ENCODE measurements at places on chromosomes 6 and 20. TPM values are rescaled to one million over a fixed set of nuclear protein-coding genes. Genes with fewer than 3 reads are reported as not detected.
A peak's percentile ranks its signal among the peaks of the same experiment; 100 is the strongest.

DNA sequence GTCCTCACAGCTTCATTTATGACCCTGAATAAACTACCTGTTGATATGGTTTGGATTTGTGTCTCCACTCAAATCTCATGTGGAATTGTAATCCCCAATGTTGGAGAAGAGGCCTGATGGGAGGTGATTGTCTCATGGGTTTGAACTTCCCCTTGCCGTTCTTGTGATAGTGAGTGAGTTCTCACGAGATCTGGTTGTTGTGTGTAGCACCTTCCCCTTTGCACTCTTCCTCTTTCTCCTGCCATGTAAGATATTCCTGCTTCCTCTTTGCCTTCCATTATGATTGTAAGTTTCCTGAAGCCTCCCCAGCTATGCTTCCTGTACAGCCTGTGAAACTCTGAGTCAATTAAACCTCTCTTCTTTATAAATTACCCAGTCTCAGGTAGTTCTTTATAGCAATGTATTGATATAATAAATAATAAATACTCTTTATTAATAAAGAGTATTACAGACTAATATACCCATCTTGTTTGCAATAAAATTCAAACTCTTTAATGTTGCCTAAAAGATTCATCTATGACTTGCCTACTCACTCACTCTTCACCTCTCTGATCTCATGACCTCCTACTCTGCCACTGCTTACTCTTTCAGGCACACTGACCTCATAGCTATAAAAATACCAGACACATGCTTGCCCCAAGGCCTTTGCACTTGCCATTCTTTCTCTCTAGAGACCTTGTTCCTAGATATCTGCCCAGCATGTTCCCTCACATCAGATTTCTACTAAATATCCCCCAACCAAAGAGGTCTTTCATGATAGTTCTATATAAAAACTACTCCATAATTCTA, 256.4 kb upstream of the MARCKS start:
- DNase-seq, result no peak

DNA sequence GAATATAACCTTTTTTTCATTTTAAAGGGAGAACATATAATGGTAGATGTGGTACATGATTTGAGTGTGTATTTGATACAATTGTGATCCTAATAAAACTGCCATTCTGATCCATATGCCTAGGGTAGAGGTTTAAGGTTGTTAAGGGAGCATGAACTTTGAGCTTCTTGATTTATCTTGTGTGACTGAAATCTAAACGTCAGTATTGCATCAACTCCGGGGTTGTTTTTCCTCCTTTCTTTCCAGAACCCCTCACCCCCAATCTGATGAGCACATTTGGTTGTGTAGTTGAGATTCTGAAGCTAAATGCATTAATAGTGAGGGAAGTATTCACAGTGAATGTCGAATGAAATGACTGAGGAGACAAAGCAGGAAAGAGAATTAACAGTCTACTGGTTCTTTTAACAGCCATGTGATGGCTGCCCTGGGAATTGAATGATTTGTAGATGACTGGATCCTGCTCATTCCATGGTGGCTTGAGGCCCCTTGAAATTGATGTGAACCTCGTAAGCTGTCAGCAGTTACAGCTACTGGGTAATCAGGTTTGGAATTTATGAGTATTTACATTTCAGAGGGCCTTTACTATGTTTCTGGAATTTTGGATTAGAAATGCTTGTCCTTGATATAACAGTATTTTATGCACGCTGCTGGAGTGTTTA, 44.8 kb downstream of the FARS2 start:
- no peak for DNase-seq

SCGN gene
- not detected for total RNA-seq

- DNase-seq, result no peak
Observed at GRCh38 chr6:43724914-43725642, 37.5 kb upstream of the MRPS18A start.

GRCh38 chr6:70547313-70547712, 19.4 kb upstream of the SDHAF4 start:
- DNase-seq, result peak; percentile 23

- DNase-seq, result no peak
Observed at GRCh38 chr20:35179292-35180212, 7.7 kb downstream of the PROCR start.

RSPO3 gene
- not detected for total RNA-seq

BMP6 gene
- total RNA-seq, result 90.2 TPM

- DNase-seq, result no peak
Observed at GRCh38 chr20:60482221-60483008, 524.2 kb downstream of the CDH26 start.

DNA sequence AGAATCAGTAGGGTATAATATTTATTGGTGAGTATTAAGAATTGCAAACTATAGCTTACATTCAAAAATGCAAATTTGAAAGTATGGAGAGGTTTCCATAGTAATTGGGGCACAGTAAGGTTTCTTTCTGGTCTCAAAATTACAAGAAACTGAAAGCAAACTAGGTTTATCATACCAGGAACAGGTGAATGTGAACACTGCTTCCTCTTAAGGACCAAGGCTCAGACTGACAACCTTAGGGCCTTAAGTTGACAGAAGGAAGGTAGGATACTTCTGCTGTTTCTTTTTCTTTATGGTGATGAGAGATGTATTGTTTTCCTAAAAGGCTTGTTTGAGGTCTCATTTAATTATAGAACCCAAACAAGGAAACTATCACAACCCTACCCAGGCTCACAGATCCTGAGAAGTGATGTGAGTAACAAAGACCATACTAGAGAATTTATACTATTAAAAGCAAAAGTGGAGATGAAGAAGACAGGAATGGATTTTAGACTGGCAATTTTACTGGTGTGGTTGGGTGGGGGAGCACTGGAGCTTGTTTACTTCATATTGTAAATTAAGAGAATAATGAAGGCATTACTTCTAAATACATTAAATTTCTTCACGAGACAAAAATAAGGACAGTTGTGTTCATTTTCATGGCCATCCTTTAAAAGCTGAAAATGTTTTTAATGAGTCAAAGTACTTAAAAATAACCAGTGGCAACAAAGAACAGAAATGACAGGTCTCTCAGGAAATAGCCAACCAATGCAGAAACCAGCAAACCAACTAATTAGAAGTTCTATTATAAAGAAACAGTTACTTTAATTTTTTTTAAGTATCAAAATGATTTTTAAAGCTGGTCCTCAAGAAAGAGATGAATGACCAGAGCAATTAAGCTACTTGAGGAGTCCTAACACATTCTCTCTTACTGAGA, 21.3 kb downstream of the STAU1 start:
- no peak for DNase-seq

DNA sequence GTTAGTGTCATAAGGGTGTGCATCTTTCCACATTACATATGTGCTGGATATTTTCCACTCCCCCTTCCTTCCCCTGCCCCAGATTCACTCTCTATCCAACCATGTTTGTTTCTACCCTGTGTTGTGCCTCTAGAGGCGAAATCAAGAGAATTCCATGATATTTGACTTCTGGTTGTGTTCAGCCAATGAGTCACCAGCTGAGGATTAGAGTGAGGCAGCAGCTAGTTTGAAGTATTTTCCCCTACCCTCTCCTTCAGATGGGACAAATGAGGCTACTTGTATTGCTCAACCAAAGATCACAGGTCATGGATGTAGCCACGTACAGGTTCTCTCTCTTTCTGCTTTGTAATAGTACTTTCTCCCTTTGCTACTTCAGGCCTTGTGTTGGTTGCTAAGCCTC, 24.5 kb upstream of the OR2J2 start:
- no peak for DNase-seq

DNA sequence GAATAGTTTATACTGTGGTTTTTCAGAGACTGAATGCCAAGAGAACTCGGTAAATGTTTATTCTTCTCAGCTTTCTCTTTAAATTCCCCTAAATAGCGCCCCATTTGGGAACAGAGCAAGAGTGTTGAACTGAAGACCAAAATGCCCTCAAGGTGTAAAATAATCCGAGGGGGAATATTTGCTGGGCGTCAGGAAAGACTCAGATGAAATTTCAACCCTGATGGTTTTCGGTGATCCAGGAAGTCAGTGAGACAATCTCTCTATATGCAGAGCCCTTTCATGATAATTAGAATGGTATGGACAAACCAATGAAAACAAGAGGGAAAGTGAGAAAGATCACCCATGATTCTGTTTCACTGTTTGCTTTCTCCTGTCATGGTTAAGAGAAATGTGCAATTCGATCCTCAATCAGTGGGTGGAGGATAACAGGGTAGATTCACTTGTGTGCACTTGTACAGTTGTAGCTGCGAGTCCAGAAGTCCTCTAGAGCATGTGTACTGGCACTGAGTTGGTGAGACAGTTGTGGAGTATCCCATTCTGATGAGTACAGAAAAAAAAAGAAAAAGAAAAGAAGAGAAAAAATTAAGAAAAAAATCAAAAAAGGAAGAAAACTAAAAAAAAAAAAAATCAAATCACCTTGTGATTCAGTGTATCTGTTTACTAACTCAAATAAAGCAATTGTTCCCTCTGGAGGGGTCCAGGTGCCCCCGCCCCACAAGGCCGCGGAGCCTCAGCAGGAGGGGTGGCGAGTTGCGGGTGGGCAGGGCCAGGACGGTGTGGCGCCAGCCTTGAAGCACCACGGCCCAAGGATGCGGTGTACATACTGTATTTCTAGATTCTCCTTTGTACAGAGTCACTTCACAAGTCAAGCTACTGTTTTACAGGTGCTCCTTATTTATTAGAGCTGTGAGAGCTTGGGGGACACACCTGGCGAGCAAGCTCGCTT, 164.9 kb downstream of the SCML4 start:
- DNase-seq, result no peak

GRCh38 chr6:13194852-13195251, 133.5 kb downstream of the TBC1D7 start:
- DNase-seq, result peak; percentile 80

DNA sequence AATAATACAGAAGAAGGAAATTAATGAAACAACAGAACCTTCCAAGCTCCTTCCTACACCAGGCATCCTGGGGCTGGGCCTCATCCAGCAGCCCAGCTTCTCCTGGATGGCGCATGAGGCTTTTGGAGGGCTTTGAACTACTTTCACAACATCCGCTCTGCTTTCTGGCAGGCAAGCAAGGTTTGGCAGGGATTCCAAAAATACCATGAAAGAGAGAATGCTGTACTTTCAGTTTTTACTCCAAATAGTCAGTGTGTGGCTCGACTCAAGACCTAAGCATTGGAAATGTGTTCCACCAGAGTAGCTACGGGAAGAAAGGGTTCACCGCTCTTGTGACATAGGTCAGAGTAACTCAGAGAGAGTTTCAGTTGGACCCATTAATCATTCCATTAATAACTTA, 125.4 kb downstream of the OPRM1 start:
- peak; percentile 83 for DNase-seq

GRCh38 chr6:111741177-111741952, 131.9 kb downstream of the FYN start:
- no peak for DNase-seq

GRCh38 chr6:65191471-65191870, 515.6 kb downstream of the EYS start:
- DNase-seq, result no peak

- no peak for DNase-seq
Observed at GRCh38 chr6:1426416-1426815, 37.0 kb downstream of the FOXF2 start.

- DNase-seq, result no peak
Observed at GRCh38 chr6:25384234-25384633, 105.1 kb downstream of the CARMIL1 start.

OR2J3 gene
- total RNA-seq, result not detected

DNA sequence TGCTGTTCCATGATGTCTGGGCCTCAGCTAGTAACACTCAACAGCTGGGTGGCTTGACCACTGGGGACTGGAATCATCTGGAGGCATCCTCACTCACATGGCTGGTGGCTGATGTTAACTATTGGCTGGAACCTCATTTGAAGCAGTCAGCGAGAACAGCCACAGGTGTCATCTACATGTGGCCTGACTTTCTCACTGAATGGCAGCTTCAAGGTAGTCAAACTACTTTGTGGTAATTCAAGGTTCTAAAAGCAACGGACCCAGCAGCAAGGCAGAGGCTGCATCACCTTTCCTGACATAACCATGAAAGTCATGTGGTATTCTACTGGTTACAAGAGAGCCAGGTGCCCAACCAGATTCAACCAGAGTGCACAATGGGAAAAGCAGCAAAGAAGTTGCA, 115.9 kb upstream of the DST start:
- DNase-seq, result no peak

GRCh38 chr20:1965520-1966351, 28.1 kb downstream of the PDYN start:
- peak; percentile 62 for DNase-seq

DNA sequence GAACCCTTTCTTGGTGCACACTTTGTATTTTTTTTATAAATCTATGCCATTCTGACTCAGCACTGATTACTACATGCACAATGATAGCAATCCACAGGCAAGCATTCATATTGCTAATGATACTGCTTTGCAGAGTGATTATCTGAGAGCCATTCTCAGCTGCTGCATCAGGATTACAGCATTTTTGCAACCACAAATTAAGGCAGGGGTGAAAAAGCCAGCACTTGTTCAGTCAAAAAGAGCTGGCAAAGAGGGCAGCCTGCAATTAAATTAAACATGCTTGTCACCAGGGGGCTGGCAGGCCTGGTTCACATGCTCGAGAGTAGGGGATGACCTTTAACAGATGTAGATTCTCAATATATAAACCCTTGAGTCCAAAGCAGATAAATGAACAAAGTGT, 40.7 kb upstream of the SLC17A4 start:
- no peak for DNase-seq

DNA sequence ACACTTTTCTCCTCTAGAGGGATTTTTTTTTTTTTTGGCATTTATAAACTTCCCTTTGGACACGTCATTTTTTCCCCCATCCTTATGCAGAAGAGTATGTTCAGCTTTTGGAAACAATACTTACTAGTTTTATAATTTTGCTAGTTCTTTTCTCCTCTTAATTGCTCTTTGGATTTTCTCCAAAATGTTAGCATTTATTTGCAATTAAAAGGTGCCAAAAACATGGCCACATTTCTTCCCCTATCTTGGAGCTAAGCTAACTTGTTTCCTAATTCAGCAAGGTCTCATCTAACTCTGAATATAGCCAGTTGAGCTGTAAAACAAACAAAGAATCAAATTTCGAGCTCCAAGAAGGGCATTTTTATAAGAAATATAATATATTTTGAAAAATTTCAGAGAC, 39.2 kb upstream of the RNF182 start:
- DNase-seq, result no peak

- DNase-seq, result no peak
Observed at GRCh38 chr6:77403424-77403823, 59.9 kb downstream of the HTR1B start.

BPIFB2 gene
- total RNA-seq, result not detected

PLG gene
- total RNA-seq, result not detected

GRCh38 chr6:44400572-44400971, 13.1 kb downstream of the CDC5L start:
- no peak for DNase-seq
